ENCODE measurements at places on chromosomes 1 and 21. TPM values are rescaled to one million over a fixed set of nuclear protein-coding genes. Genes with fewer than 3 reads are reported as not detected.

Gene C1orf35
- total RNA-seq, result 27.8 TPM

Gene DEPDC1
- total RNA-seq, result 0.13 TPM

- peak; percentile 26 for DNase-seq
Measured at GRCh38 chr21:34029743-34030528, 43.4 kb upstream of the MRPS6 start.

DNA sequence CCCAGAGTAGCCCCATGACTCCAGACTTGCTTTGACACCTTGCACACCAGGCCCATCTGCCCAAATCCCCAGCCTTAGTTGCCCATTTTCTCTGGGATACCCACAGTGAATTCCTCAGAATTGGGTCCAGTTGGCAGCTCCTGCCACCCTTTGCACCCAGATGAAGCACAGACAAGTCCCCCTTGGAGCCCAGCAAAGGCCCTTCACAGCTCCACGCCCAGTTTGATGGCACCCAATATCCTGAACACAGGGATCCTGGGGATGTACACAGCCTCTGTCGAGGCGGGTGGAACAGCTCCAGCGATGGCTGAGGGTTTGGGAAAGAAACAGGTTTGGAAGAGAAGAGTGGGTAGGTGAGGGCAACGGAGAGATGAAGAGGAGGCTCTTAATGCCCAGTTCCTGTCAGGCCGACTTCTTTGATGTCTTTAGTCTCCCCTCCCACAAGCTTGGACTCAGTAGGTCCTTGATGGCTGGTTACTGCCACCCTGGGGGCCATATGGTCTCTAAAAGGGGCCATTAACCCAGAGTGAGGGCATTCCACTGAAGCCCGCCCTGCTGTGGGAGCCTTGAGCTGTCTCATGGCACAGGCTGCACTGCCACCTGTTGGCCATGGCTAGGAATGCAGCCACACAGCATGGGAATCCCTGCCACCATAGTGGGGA lies 21.7 kb downstream of the TMEM53 start:
- peak; percentile 57 for DNase-seq

- DNase-seq, result no peak
Measured at GRCh38 chr21:45264146-45264911, 23.4 kb downstream of the POFUT2 start.

- no peak for DNase-seq
Measured at GRCh38 chr1:157956732-157957131, 36.7 kb upstream of the KIRREL1 start.

GRCh38 chr1:172206256-172206655 lies 214.2 kb upstream of the C1orf105 start:
- no peak for DNase-seq

- DNase-seq, result no peak
Measured at GRCh38 chr1:116404699-116405098, 31.7 kb downstream of the ATP1A1 start.

- DNase-seq, result no peak
Measured at GRCh38 chr1:119504831-119505230, 2.2 kb upstream of the HSD3B1 start.

DNA sequence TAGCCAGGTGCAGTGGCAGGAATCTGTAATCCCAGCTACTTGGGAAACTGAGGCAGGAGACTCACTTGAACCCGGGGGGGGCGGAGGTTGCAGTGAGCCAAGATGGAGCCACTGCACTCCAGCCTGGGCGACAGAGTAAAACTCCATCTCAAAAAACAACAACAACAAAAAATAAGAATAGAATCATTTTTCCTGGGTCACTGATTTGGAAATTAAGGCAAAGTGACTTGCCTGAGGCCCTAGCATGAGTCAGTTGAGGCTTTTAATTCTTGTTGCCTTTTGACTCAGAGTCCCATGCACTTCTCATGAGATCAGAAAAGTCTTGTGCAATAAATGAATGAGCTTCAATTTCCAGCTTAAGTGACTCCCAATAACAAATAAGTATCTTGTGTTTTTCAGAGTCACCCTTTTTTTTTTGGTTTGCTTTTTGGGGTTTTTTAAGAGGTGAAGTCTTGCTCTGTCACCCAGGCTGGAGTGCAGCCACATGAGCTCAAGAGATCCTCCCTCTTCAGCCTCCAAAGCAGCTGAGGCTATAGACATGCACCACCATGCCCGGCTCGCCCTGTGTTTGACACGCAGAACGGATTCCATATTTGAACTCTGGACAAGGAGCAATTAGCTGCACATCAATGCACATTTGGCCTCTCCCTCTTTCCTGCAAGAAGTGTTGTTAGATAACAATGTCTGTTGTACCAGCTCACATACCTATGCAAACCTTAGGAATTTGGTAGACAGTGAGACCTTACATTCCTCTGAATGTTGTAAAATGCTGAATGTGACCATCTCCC lies 3.4 kb upstream of the PLEKHM2 start:
- no peak for DNase-seq

DNA sequence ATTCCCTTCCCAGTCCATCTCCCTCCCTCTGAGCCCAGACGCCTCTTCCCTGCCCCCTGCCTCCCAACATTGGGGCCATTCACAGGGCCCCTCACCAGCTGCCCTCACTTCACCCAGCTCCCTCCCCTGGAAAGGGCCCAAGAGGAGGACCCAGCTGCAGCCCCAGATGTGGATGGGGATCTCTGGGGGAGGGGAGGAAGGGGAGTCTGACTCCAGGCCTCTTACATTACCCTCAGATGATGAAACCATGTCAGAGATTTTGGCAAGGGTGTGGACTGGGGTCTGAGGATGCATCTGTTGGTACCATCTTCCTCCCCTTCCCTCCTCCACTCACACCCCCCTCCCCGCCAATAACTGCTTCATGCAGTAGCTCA lies 1.1 kb upstream of the KIF21B start:
- DNase-seq, result no peak
